CD4-positive, alpha-beta T cell (primary cell): ENCODE measurements at places on chromosomes 3 and 15. TPM values are rescaled to one million over a fixed set of nuclear protein-coding genes. Genes with fewer than 3 reads are reported as not detected.

DNA sequence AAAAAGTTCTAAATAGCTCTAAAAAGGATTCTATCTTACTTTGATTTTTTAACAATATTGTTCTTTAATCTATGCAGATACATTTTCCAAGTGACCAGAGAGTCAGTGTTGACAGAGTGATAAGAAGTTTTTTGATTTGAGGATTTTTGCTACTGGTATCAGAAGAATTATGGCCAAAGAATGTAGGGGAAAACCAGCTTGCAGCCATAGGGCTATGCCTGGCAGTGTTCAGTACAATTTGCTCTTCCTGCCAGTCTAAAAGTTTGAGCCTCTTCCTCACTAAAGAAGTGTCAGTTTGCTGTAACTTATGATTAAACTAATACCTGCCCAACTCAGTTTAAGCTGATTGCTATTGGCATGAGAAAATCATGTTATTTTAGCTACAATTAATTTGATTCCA lies 35.3 kb upstream of the FSIP1 start:
- H3K36me3 ChIP-seq: no peaks in the 10 kb centered on the region
- no peak overlapping the region for H3K4me3 ChIP-seq
- DNase-seq: no peak
- H3K27ac ChIP-seq: no peak overlapping the region

GRCh38 chr3:188940573-188940932 lies 231.2 kb upstream of the TPRG1 start:
- no peaks in the 10 kb centered on the region for H3K36me3 ChIP-seq
- H3K4me3 ChIP-seq: no peak overlapping the region
- no peak for DNase-seq
- no peaks in the 10 kb centered on the region for H3K4me1 ChIP-seq
- H3K27ac ChIP-seq: no peak overlapping the region

- no peak overlapping the region for H3K27ac ChIP-seq
- H3K4me1 ChIP-seq: peaks cover 4% of the 10 kb centered on the region
- H3K36me3 ChIP-seq: peaks cover 57% of the 10 kb centered on the region
- no peak for DNase-seq
- H3K27me3 ChIP-seq: no peaks in the 10 kb centered on the region
These were observed 8.8 kb downstream of the ANAPC13 start for GRCh38 chr3:134477002-134477401.

Gene PSTPIP1
- 82.7 TPM for total RNA-seq

DNA sequence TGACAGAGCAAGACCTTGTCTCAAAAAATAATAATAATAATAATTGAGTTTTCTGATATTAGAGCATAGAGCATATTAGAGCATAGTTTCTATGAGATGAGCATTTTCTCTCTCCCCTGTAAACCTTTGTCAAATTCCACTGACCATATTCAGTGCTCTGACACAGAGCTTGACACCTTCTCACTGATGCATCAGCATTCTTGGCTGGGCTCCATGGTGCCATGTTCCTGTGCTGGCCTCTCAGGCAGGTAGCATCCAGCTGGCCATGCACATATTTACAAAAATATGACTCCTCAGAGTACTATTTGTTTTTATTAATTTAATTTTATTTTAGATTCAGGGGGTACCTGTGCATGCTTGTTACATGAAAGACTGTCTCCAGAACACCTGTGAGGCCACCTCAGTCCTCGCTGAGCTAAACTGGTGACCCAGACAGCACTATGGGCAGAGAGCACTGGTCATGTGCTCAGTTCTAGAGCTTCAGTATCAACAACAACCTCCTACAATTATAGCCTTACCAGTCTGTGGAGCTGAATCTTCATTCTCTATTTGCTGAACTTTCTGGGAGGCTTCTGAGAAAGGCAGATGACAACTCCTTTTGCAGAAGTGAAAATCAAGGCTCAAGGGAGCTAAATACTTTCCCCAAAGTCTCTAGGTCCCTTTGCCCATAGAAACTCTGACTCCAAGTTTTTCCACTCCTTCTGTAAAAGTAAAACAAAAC lies 21.6 kb upstream of the SLC28A2 start:
- no peaks in the 10 kb centered on the region for H3K36me3 ChIP-seq
- peaks cover 8% of the 10 kb centered on the region for H3K27me3 ChIP-seq
- DNase-seq: no peak
- H3K4me3 ChIP-seq: no peak overlapping the region
- H3K4me1 ChIP-seq: no peaks in the 10 kb centered on the region

Gene C3orf62
- 7.5 TPM for total RNA-seq

- no peak overlapping the region for H3K27ac ChIP-seq
- H3K36me3 ChIP-seq: no peaks in the 10 kb centered on the region
- no peaks in the 10 kb centered on the region for H3K4me1 ChIP-seq
- H3K27me3 ChIP-seq: no peaks in the 10 kb centered on the region
- no peak overlapping the region for H3K4me3 ChIP-seq
These were observed 449.3 kb upstream of the THBS1 start for GRCh38 chr15:39131609-39132008.

DNA sequence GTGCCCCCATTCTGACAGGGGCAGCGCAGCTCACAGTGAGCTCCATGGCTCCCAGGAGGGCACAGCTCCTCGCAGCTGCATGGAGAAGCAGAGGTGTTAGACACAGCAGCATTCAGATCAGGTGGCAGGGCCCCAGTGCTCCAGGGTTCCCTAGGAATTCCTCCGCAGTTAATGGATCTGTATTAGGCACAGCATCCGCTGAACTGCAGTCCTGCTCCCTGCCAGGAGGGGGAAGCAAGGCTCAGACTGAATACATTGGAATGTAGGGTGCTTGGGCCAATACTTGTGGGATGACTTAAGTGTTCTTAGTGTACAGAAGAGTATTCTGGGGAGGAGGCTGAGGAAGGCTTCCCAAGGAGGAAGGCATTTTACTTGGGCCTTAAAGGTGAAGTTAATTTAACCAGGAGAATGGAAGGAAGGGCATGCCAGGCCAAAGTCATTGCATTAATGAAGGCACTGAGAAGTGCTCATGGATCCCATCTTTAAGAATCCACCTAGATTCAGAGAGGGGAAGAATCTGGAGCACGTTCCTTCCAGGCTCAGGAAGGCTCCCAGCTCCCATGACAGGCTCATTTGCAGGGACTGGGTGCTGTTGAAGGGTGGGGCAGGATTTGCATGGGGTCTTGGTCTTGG lies 111.6 kb downstream of the RAB11A start:
- H3K4me1 ChIP-seq: peaks cover 12% of the 10 kb centered on the region
- H3K27me3 ChIP-seq: peaks cover 20% of the 10 kb centered on the region
- no peak overlapping the region for H3K27ac ChIP-seq
- H3K36me3 ChIP-seq: no peaks in the 10 kb centered on the region
- DNase-seq: no peak
- no peak overlapping the region for H3K4me3 ChIP-seq

DNA sequence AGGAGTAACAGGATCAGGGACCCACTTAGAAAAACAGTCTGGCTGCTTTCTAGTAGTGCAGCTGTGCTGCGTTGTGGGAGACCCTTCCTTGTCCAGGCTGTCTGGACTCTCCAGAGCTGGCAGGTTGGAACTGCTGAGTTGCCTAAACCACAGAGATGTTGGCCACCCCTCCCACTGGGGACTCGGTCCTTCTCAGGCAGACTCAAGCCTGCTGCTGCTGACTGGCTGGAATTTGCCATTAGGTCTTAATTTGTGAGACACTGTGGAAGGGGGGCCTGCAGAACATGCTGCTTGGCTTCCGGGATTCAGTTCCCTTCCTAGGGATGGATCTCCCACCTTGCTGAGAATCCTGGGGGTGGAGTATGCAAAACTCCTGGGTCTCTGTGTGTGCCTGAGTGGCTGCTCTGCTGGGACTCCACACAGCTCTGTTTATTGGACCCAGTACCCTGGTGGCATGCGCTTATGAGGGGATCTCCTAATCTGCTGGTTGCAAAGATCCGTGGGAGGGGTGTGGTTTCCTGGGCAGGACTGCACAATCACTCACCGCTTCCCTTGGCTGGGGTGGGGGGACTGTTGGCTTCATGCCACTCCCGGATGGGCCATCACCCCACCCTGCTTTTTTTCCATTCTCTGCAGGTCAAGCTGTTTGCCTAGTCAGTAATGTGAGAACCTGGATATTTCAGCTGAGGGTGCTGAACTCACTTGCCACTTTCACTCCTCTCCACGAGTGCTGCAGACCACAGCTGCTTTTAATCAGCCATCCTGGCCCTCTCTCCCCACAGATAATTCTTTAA lies 150.5 kb downstream of the CFAP20DC start:
- DNase-seq: no peak
- H3K36me3 ChIP-seq: no peaks in the 10 kb centered on the region
- no peak overlapping the region for H3K4me3 ChIP-seq
- H3K27me3 ChIP-seq: no peaks in the 10 kb centered on the region

Gene PRICKLE2
- total RNA-seq: not detected

Gene CPLX3
- total RNA-seq: 0.16 TPM

DNA sequence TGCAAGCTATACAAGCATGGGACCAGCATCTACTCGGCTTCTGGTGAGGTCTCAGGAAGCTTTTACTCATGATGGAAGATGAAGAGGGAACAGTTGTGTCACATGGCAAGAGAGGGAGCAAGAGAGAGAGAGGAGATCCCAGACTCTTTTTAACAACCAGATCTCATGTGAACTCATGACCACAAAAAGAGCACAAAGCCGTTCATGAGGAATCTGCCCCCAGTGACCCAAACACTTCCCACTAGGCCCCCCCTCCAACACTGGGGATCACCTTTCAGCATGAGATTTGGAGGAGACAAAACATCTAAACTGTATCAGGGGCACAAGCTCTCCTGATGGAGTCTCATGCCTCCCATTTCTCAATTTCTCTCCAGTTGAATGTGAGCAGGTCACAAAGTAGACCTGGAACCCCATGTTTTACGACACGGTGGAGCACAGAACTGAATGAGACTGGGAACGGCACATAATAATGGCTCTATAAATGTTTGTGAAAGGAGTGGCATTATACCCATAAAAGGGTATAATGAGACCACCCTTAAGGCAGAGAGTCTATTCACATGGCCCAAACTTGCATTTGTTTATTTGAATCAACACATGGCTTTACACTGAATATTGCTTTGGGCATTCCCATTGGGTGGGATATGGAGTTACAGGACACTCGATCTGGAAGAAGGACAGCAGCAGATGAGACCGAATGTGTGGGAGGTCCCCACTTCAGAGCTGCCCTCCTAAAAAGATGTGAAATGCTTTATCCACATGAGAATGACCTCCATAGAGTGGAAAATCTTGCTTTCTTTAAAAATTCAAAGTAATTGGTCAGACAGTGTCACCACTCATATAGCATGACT lies 38.8 kb downstream of the IL16 start:
- no peaks in the 10 kb centered on the region for H3K36me3 ChIP-seq
- no peak for DNase-seq
- H3K27ac ChIP-seq: no peak overlapping the region
- no peaks in the 10 kb centered on the region for H3K4me1 ChIP-seq
- H3K4me3 ChIP-seq: no peak overlapping the region

- DNase-seq: no peak
- no peak overlapping the region for H3K4me3 ChIP-seq
- H3K27me3 ChIP-seq: no peaks in the 10 kb centered on the region
- H3K4me1 ChIP-seq: no peaks in the 10 kb centered on the region
- no peak overlapping the region for H3K27ac ChIP-seq
- no peaks in the 10 kb centered on the region for H3K36me3 ChIP-seq
These were observed 48.6 kb upstream of the LDHAL6B start for GRCh38 chr15:59157840-59158700.

Gene KIF7
- 0.20 TPM for total RNA-seq

- H3K27me3 ChIP-seq: peaks cover 7% of the 10 kb centered on the region
- no peak for DNase-seq
- H3K4me1 ChIP-seq: no peaks in the 10 kb centered on the region
- no peaks in the 10 kb centered on the region for H3K36me3 ChIP-seq
These were observed 22.5 kb upstream of the CTXND1 start for GRCh38 chr15:80274554-80274953.

DNA sequence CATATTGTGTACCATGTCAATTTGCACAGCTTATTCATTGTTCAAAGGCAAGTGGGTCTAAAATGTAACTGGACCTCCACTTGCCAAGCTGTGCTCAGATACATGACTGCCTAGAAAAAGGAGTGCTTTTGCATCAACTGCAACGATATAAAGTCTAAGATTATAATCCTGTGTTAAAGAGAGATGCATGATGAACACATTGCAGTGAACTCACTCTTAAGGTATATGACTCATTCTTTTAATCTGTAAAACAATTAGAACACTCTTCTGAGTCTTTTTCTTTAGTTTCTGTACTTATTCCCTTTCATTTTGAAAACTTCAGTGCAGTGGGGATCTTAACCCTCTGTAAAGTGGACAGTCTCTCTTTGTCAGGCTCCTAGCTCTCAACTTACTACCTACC lies 982.8 kb downstream of the ROBO1 start:
- no peak overlapping the region for H3K4me3 ChIP-seq
- no peaks in the 10 kb centered on the region for H3K4me1 ChIP-seq
- H3K27me3 ChIP-seq: no peaks in the 10 kb centered on the region
- no peak overlapping the region for H3K27ac ChIP-seq
- DNase-seq: no peak

Gene HRG
- not detected for total RNA-seq

DNA sequence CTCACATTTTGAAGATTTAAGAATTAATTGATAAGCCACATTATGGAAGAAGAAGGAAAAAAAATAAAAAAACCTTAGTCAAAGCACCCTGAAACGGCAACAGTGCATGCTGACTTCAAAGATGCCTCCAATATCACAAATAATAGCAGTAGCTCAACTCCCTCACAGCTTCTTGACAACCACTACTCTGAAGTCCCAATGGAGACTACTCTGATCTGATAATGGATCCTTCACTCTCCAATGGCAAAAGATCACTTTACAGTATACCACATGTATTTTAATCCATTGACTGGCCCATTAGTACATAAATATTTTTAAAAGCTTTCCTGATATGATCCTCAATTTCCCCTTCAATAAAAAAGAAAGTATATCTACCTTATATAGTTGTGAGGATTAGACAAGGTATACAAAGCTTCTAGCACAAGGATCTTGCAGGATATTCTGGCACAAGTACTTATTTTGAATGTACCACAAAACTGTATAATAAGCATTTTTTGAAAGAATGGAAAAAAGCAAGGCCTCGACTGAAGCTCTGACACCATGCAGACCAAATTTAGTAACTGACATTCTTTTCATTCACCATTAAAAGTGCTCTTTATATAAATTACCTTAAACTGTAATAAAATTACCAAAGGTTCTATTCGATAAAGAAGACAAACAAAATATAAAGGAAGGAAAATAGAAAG lies 91.9 kb downstream of the PEAK1 start:
- H3K4me3 ChIP-seq: no peak overlapping the region
- H3K4me1 ChIP-seq: no peaks in the 10 kb centered on the region
- H3K27me3 ChIP-seq: no peaks in the 10 kb centered on the region
- no peaks in the 10 kb centered on the region for H3K36me3 ChIP-seq
- DNase-seq: no peak

GRCh38 chr15:25910832-25911231 lies 47.7 kb upstream of the ATP10A start:
- no peak overlapping the region for H3K4me3 ChIP-seq
- H3K27me3 ChIP-seq: no peaks in the 10 kb centered on the region
- no peaks in the 10 kb centered on the region for H3K36me3 ChIP-seq
- no peaks in the 10 kb centered on the region for H3K4me1 ChIP-seq

- H3K36me3 ChIP-seq: no peaks in the 10 kb centered on the region
- no peaks in the 10 kb centered on the region for H3K27me3 ChIP-seq
These were observed 703.2 kb downstream of the NLGN1 start for GRCh38 chr3:174100744-174101143.
